ENCODE measurements at places on chromosomes 6 and 20.

- DNase-seq = no peak
These were observed 127.7 kb downstream of the TSHZ2 start for GRCh38 chr20:53099856-53100255.

DNA sequence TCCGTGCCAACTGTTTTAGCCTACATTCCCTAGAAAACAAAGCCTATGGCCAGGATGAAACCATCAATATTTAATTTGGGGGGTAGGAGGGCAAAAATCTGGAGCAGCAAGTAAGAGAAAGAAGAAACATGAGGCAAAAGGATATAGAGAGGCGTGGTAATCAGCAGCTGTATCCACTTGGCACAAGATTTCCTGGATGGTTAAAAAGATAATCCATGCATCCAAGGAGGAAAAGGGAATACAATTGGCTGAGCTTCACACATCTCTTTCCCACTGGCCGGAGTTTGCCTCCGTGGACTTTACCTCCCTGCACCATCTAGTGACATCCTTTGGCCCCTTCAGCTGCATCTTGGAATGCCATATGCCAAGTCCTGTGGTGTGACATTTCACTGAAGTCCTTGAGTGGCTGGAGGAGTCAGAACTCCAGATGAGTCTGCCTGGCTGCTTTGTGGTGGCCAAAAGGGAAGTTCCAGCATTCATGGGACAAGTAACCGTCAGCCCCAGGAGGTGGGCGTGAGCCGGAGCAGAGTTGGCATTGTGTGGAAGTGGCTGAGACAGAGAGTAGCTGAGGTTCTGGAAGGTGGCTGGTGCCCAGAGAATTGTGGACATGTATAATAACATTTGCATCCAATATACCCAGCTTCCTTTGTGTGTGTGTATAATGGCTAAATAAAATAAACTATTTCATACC is 13.7 kb upstream of the TMX4 start:
- no peak for DNase-seq

DNA sequence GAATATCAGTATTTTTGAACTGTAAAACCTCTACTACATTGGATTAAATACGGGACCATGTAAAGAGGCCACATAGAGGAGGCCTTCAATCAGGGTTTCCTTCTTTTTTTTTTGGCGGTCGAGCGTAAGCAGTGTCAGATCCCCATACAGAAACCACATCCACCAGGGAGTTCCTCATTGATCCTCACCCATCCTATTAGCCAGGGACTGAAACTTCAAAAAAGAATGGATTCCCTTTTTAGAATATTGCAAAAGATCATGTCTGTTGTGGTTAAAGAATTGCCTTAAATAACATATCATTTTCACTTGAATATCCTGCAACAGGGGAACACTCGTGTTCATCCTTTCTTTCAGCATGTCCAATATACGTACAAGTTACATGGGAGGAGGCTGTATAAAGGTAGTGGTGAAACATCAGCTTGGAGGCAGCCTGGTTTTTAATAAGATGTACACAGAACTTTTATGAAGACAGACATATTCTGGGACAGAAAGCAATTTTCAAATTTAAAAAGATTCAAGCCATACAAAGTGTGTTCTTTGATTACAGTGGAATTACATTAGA is 96.1 kb downstream of the PPP1R14C start:
- DNase-seq = no peak

DNA sequence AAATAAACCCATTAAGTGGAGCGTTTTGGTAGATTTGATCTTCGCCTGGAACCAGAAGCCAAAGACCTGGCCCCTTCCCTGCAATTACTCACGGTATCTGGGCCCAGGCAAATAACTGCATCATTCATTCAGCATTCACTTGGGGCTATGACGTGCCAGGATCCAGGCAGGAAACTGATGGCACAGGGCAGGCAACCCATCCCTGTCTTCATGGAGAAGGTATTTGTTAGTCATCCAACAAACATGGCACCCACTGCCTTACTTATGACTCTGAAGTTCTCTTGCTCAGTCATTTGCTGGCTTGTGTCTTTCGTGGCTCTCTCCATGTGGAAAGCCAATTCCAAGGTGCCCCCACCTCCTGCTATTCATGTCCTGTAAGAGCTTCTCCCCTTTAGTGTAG is 232.4 kb downstream of the BMP7 start:
- no peak for DNase-seq

DNA sequence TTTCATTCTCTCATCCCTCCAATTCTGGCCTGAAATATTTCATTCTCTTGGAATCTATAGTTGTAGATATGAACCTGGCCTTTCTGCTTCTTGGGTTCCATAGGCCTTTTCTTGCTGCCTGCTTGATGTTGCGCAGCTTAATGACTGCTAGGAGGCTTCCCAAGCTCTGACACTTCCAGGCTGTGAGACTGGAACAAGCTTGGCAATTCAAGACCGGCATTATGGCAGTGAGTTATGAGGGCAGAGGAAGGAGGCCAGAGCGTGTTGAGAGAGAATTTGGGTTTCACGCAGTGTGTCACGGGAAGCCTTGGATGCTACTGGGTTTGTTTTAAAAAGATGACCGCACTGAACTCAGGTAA is 948 bp upstream of the DNAJC5 start:
- no peak for DNase-seq

GRCh38 chr6:159578629-159579028 is 114.4 kb downstream of the SOD2 start:
- no peak for DNase-seq

DNA sequence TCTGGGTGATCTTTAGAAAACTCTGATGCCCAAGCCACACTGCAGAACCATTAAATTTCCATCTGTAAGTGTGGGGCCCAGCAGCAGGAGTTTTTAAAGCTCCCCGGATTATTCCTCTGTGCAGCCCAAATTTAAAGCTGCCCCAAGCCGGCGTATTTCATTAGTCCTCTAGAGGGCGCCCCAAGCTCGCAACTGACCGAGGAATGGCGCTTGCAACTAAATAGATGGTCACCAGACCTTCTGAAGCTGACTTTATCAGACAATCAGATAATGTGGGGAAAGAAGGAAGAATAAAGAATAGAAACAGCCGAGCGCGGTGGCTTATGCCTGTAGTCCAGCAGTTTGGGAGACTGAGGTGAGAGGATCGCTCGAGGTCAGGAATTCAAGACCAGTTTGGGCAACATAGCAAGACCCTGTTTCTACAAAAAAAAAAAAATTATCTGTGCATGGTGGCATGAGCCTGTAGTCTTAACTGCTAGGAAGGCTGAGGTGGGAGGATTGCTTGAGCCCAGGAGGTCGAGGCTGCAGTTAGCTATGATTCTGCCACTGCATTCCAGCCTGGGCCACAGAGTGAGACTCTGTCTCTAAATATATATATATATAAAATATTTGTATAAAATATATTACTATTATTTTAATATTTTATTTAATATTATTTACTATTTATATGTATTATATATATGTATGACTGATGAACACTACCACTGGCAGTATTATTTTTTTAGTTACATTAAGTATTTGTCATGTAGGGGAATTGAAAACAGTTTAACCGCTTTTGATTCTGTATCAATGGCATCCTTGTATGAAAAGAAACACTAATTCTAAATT is 56.0 kb downstream of the OTOR start:
- peak; percentile 53 for DNase-seq

DNA sequence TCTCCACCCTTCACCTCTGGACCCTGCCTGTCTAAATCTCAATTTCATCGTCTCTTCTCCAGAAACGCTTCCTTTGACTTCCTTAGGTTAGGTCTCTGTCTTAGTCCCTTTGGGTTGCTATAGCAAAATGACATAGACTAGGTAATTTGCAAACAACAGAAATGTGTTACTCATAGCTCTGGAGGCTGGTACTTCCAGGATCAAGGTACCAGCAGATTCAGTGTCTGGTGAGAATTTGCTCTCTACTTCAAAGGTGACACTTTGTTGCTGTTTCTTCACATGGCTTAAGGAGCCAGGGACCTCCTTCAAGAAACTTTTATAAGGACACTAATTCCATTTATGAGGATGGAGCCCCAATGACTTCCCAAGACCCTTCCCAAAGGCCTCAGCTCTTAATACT is 145.1 kb upstream of the IMPG1 start:
- DNase-seq = no peak

GRCh38 chr6:128767705-128768104 is 115.2 kb upstream of the LAMA2 start:
- DNase-seq = no peak

GRCh38 chr6:160861824-160862223 is 129.7 kb upstream of the MAP3K4 start:
- DNase-seq = no peak

- no peak for DNase-seq
These were observed 91.2 kb downstream of the RALGAPA2 start for GRCh38 chr20:20621195-20621594.

All from hippocampal formation (tissue), 2 donors.